ENCODE measurements at places on chromosomes 3 and 15. TPM values are rescaled to one million over a fixed set of nuclear protein-coding genes. Genes with fewer than 3 reads are reported as not detected.

The LAMB2 gene
- not detected for total RNA-seq

The RNF7 gene
- 50.4 TPM for total RNA-seq

The PLSCR2 gene
- not detected for total RNA-seq

The SPINK8 gene
- not detected for total RNA-seq

The SCAMP2 gene
- total RNA-seq: 111 TPM

The PDZRN3 gene
- total RNA-seq: not detected

The ACTC1 gene
- not detected for total RNA-seq

The RASL12 gene
- total RNA-seq: not detected

The FBLN2 gene
- total RNA-seq: 0.17 TPM
